ENCODE measurements at places on chromosomes 11 and 22. TPM values are rescaled to one million over a fixed set of nuclear protein-coding genes. Genes with fewer than 3 reads are reported as not detected.

NUP50 gene
- polyA plus RNA-seq: 49.3 TPM

NOX4 gene
- polyA plus RNA-seq: not detected

DNA sequence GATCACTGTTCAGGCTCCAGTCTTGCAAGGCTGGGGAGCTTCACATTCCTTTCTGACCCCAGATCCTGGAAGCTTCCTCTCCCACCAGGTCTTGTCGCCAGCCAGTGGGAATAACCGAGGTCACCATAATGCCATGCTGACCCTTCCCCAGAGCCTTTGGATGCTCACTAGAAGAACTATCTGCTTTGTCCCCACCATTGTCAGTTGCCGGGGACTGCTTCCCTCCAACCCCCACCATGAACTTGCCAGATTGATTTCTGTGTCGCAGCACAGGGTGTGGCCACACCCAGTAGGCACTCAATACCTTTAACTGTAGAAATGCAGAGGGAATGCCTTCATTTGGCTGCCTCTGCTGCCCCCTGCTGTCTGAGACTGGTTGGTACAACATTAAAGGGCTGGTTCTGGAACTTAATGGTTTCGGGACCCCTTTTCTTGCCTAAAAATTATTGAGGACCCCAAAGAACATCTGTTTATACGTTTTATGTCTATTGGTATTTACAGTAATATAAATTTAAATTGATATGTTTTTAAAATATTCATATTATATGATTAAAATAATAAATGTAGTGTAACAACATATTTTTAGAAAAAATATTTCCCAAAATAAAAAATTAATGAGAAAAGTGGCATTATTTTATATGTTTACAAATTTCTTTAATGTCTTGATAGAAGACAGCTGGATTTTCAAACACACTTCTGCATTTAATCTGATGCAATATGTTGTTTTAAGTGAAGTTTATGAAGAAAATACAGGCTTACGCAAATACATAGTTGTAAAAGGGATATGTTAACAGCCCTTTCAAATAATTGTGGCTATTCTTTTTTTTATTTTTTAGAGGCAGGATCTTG, 6.7 kb upstream of the GDPD5 start:
- peak; percentile 69 for DNase-seq

GRCh38 chr22:25492162-25492561, 72.3 kb upstream of the GRK3 start:
- no peak for DNase-seq

DNA sequence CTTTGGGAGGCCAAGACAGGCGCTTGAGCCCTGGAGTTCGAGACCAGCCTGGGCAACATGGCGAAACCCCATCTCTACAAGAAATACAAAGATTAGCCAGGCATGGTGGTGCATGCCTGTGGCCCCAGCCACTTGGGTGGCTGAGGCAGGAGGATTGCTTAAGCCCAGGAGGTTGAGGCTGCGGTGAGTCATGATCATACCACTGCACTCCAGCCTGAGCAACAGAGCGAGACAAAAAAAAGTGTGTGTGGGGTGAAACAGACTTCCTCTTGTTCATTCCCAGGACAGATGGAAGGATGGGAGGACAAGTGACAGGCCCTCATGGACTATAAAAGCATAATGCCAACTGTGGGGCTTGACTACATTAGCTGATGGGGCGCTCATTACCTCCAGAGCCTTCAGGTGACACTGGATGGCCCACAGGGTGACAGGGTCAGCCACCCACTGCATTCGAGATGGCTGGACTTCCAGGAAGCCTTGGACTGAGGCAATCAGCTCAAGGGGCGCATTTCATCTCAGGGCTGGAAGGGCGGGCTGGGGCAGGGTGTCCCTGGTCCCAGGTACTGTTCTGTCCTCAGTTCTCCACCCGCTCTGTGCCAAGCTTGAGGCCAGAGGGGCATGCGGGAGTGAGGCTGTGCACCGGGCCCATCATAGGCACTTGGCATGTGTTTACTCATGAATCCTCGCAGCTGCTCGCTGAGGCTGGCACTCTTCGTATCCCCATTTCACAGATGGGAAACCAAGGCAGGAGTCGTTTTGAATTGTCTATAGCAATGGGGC, 12.5 kb downstream of the NPTXR start:
- no peak for DNase-seq

Measured in K562 (cell line).